ENCODE measurements at places on chromosomes 1 and 21. TPM values are rescaled to one million over a fixed set of nuclear protein-coding genes. Genes with fewer than 3 reads are reported as not detected.

GPR137B gene
- 18.9 TPM for total RNA-seq

NUDT4B gene
- total RNA-seq: 0.43 TPM

CEP104 gene
- total RNA-seq: 11.8 TPM

EVA1B gene
- total RNA-seq: 20.5 TPM

VANGL2 gene
- total RNA-seq: 1.2 TPM

TFF2 gene
- not detected for total RNA-seq

ETV3L gene
- not detected for total RNA-seq

SPRR2G gene
- not detected for total RNA-seq

BNIPL gene
- total RNA-seq: not detected

SERTAD4 gene
- total RNA-seq: 1.4 TPM

NBPF4 gene
- total RNA-seq: 0.25 TPM

ADAMTS5 gene
- not detected for total RNA-seq

TRABD2B gene
- total RNA-seq: 0.38 TPM

BROX gene
- total RNA-seq: 18.8 TPM

PLA2G2A gene
- not detected for total RNA-seq

TRPM2 gene
- 9.4 TPM for total RNA-seq

CYP4Z1 gene
- total RNA-seq: not detected

TMEM63A gene
- total RNA-seq: 7.5 TPM

RPE65 gene
- total RNA-seq: not detected

C8B gene
- total RNA-seq: not detected

KCNE1 gene
- not detected for total RNA-seq

PRAMEF12 gene
- not detected for total RNA-seq

SYNC gene
- total RNA-seq: 10.8 TPM

LUZP1 gene
- 29.3 TPM for total RNA-seq

ERICH3 gene
- total RNA-seq: not detected

COL6A2 gene
- 16.4 TPM for total RNA-seq

AMY1B gene
- not detected for total RNA-seq

C1orf87 gene
- not detected for total RNA-seq

UBL4B gene
- not detected for total RNA-seq

TNFRSF18 gene
- not detected for total RNA-seq

S100A4 gene
- 1,693 TPM for total RNA-seq

FLG2 gene
- total RNA-seq: not detected

PRRX1 gene
- not detected for total RNA-seq

LCE2C gene
- not detected for total RNA-seq

RPTN gene
- not detected for total RNA-seq

MRPS21 gene
- total RNA-seq: 80.4 TPM

TTC34 gene
- total RNA-seq: 0.05 TPM

EFNA1 gene
- 41.3 TPM for total RNA-seq
